PC-9 (cell line): ENCODE measurements at places on chromosomes 3 and 15.

DNA sequence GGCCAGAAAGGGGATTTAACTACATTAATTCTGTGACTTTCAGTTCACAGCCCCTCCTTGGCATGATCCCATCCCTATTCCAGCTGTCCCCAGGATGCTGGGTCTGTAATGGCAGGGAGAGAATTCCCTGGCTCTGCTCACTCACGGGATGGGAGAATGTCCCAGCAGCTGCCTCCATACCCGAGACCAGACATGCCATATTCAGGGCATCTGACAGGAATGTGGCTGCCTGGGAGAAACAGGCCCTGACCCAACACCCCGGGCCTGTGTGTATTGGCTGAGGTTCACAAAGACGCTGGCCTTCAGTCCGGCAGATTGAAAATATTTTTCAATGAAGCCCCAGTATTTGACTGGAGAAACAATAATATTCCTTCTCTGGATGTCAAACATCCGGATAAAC is 83.6 kb upstream of the SMAD3 start:
- no peak for DNase-seq

DNA sequence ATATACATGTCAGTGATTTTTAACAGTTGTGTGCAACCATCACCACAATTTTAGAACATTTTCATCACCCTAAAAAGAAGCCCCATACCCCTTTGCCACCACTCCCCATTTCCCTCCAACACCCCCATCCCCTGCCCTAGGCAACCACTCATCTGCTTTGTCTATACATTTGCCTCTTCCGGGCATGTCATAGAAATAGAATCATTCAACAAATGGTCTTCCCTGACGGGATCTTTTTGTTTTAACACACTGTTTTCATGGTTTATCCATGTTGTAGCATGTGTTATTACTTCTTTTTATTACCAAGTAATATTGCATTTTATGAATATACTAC is 4.0 kb downstream of the VILL start:
- DNase-seq, result no peak

DNA sequence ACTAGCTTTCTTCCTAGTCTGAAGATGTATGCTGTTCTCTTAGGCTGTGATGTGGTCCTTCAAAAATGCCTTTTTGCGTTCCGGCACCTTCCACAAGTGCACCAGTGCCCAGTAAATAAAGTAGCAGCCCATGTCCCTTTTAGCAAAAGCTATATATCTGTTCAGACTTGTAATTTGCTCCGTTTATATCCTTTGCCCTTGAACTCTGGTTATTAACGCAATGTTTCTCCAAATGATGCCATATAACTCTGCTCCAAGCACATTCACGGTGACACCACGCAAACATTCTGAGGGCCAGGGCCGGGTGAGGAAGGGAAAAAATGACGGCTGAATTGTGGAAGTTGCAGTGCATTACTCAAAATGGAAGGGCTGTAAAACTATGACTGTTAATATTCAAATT is 1001.1 kb upstream of the NR2F2 start:
- DNase-seq, result no peak

DNA sequence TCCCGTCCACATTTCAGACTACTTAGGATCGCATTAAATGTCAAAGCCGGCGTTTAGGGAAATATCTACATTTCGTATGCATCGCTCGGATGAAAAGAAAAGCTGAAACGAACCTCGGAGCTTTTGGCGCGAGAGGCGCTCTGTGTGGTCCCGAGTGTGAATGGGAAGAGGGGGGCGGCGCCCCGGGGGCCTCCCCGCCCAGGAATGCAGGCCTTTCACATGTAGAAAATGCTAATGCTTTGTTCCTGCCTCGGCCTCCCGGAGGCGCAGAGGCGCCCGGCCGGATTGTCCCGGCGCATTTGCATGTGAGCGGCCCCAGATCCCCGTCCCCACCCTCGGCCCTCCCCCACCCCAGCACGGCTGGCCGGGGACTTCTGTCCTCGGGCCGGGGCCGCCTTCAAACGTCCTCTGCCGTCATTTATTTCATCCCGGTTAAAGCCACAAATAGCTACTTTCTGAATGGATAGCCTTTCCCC is 37.0 kb upstream of the TRIM71 start:
- peak; percentile 56 for DNase-seq

DNA sequence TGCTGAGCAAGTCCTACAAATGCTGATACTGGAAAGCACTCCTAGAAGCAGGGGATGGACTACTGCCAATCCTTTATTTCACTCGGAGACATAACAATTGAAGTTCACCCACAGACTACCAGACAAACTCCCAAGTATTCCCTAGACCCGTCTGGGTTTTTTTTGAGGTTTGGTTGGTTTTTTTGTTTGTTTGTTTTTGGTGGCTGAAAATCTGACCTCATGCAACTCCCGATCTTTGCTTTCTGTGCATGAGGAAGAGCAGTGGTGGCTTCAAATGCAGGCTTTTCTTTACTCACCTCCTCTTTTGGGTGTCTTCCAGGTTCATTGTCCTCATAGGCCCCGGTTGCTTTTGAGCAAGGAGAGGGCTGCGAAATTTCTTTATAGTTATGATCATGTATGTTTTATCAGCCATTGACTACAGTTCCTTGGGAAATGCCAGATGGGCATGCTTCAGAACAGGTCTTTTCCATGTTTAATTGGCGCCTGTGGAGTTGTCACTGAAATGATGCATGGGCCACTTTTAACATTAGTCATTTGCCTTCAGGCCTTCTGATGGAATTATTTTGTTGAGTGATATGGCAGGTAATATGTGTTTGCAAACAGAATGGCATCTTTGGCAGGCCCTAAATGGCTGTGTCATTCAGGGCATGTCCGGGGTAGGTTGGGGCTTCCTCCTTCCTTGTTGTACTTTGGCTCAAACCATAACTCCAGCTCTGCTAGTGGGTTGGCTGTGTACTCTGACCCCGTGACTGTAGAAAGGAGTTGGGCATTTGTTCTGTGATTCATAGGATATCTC is 81.3 kb upstream of the ZBED2 start:
- DNase-seq, result peak; percentile 92

DNA sequence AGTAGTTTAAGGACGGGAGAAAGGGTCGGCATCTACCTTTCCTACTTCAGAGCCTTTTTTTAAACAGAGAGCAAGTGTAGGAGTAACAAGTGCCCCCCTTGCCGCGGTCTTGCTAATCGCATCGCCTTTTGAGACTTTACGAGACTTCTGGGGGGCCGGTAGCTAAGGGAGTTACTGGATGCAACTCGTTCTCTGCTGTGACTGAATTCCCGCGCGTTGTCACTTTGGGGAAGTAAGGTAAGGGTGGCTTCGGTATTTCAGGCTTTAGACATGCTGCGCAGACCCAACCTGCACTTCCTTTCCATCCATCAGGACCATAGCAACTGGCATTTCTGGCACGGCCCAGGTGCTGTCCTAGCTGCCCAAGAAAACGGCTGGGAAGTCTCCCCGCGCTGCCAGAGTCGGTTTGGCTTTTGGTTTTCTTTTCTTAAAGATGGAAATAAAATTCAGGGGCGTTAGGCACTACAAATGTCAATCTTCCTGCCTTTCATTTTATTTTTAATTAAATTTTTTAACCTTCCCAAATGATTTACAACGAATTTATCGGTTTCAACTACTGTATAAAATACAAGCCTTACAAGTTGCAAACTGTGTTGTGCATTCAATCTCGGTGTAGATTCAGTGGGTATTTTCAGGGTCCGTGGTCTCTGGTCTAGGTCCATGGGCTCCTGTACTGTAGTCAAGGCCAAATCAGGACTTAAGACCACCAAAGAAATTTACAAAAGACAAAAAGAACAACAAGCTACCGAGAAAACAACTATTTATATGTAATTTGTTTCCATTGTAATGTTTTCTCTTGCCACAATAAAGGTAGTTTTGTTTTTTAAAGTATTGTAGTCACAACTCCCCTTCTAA is 3.5 kb downstream of the MECOM start:
- no peak for DNase-seq

DNA sequence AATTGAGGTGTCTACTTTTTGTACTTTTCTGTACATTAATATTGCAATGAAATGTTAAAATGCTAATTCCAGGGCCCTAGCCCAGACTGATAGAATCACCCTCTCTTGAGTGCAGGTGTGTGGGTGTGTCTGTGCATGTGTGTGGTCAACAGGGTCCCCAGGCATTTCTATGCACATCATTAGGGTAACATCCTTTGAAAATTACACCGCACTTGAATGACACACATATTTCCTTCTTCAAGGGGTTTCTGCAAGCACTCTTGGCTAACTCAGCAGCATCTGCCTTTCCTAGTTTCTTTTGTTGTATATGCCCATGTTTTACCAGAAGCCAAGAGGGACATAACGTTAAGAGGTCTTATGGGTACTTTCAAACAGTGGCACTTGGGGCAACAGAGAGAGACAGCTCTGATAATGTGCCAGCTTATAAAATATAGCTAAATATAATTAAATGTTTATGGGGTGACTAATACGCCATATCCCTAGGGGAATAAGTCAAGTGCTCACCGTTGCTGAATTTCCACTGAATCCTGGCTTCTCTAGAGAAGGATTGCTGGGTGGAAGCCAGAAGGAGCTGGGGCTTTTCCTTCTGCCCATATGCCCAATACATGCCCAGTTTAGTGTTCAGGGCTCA is 54.5 kb upstream of the LRIG1 start:
- DNase-seq, result no peak

GRCh38 chr15:57861815-57862586 is 155.5 kb downstream of the POLR2M start:
- DNase-seq, result no peak

GRCh38 chr15:87477737-87478686 is 778.5 kb downstream of the NTRK3 start:
- DNase-seq, result peak; percentile 9

DNA sequence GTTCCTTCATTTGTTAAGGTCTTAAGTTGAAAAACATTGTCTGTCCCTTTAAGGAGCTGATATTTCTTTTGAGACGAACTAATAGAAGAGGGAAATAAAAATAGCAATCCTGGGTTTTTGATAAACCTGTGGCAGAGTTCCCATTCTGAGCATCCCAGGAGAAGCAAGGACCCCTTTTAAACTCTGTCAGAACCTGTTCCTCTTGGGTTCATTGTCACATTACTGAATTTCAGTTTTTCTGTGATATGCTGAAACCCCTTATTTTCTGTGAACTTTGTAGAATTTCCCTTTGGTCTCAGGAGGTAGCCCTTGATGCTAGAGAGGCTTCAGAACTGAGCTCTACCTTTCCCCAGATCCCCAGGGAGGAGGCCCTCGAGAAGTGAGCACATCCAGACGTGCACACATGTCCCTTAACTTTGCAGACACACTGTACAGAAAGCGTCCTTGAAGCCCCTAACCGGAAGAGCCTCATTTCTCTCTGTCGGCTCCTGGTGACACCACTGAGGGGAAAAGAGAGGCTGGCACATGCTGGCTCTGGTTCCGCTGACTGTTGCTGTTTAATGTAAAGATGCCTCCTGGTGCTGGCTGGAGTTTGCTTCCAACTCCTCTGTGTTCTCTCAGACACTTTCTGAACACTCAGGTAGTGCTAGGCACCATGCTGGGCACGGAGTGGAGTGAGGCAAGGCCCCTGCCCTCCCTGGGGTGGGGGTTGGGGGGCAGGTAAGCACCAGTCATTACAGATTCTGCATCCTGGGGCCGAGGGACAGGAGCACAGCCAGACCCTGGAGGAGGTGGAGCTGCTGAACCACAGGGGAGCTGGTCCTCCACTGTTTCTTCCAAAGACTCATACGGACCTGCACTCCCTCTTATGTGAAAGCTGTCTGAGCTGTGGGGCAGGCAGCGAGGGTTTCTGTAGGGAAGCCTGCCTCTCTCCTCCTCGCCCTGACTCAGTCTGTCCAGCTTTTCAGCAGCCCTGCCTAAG is 77.5 kb downstream of the CHDH start:
- DNase-seq, result no peak

GRCh38 chr15:67820122-67820991 is 5.0 kb upstream of the SKOR1 start:
- DNase-seq, result no peak

- no peak for DNase-seq
Measured at GRCh38 chr3:127908951-127909350, 6.1 kb upstream of the KBTBD12 start.

DNA sequence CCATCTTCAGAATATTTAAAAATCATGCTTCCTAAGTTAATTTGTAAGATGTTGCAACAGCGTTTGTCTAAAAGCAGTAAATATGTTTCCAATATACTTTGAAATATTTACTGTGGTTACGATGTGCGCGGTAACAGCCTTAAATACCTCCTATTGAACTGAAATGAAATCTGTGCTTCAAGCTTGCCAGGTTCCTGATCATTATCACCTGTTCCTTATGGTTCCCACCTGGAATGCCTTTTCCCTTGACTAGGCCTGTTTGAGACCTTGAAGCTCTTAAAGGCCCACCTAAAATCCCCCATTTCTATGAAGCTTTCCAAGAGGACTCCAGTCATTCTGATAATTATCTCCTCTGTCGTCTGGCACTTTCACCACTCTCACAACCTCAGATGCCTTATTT is 146.7 kb downstream of the NAALADL2 start:
- no peak for DNase-seq

DNA sequence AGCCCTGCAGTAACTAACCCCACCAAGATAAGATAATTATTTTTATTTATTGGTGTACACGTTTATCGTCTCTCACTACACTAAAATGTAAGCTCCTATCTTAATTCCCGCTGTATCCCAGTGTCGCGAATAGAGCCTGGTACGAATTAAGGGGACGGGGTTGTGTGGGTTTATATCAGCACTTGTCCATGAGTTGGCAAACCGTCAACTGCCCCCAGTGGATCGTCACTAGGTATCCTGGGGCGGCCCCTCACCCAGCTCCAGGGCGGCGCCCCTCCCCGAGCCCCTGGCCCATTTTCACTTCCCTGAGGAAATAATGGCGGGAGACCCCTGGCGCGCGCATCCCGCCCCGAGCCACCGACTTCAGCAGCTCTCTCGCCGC is 465 bp downstream of the RUVBL1 start:
- no peak for DNase-seq

GRCh38 chr3:47762233-47762632 is 19.5 kb downstream of the SMARCC1 start:
- no peak for DNase-seq

DNA sequence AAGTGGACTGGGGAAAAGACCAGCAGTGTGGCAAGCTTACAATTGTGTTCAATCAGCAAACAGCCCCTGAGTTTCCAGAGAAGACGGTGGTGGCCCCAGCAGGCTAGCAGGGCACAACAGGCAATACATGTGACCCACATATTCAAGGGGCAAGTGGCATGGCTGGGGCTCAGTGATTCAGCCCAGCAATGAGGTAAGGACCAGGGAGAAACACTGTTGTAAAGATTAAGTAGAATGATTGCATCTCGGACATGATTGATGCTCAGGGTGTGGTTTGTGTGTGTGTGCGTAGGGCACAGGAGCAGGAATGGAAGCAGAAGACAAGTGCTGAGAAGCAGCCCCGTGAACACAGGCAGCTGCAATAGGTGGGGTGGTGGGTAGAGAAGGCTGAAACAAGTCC is 37.9 kb downstream of the KLHL6 start:
- DNase-seq, result no peak

- DNase-seq, result no peak
Measured at GRCh38 chr3:107430996-107431245, 53.7 kb downstream of the CCDC54 start.

GRCh38 chr3:188421836-188422540 is 268.0 kb downstream of the LPP start:
- DNase-seq, result no peak

DNA sequence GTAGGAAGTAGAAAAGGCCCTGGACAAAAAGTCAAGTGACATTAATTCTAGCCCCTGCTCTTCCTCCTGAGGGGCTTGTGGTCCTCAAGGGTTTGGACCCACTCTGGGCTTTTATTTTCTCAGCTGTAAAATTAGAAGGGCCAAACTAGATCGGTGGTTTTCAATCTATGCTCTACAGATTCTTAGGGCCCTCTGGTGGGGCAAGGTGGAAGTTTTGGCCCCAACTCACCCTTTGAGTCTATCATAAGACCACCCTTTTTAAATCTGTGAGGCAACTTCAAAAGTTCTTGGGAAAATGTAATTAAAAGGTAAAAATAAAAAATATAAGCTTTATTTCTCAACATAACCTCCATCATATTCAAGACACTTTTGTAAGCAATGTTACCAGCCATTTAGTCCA is 25.6 kb upstream of the CFAP161 start:
- DNase-seq, result no peak
